Lung (tissue), 17 donors: ENCODE measurements at places on chromosomes 3 and 15. TPM values are rescaled to one million over a fixed set of nuclear protein-coding genes. Genes with fewer than 3 reads are reported as not detected.

GRCh38 chr3:60386306-60386705 lies 864.9 kb downstream of the FHIT start:
- DNase-seq: no peak

Gene RBSN
- polyA plus RNA-seq: 7.9 TPM

Gene RETNLB
- polyA plus RNA-seq: not detected

- DNase-seq: peak; percentile 63
Measured at GRCh38 chr3:123880998-123881561, 3.1 kb downstream of the MYLK start.

Gene THRB
- 2.6 TPM for polyA plus RNA-seq

Gene CA12
- 3.1 TPM for polyA plus RNA-seq

DNA sequence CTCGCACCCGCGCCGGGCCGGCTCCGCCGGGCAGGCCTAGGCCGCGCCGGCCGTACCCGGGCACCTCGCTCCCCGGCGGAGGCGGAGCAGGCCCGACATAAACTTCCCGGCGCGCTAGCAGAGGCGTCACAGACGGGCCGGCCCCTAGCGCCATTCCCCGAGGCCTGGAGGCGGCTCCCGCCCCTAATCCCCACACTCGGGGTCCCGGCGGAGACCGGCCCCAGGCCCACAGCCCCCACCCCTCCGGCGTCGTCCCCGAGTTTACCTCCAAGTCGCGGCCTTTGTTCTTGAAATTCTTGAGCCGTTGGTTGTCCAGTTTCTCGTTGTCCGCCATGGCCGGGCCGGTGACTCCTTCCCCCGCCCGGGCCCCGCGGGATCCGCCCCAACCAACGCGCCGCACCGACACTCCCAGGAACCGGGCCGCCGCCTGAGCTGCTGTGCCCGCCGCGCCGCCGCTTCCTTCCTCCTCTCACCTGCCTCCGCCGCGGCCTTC lies 376 bp downstream of the KPNA4 start:
- DNase-seq: peak; percentile 74

GRCh38 chr15:89648106-89649012 lies 6.9 kb downstream of the KIF7 start:
- peak; percentile 7 for DNase-seq

DNA sequence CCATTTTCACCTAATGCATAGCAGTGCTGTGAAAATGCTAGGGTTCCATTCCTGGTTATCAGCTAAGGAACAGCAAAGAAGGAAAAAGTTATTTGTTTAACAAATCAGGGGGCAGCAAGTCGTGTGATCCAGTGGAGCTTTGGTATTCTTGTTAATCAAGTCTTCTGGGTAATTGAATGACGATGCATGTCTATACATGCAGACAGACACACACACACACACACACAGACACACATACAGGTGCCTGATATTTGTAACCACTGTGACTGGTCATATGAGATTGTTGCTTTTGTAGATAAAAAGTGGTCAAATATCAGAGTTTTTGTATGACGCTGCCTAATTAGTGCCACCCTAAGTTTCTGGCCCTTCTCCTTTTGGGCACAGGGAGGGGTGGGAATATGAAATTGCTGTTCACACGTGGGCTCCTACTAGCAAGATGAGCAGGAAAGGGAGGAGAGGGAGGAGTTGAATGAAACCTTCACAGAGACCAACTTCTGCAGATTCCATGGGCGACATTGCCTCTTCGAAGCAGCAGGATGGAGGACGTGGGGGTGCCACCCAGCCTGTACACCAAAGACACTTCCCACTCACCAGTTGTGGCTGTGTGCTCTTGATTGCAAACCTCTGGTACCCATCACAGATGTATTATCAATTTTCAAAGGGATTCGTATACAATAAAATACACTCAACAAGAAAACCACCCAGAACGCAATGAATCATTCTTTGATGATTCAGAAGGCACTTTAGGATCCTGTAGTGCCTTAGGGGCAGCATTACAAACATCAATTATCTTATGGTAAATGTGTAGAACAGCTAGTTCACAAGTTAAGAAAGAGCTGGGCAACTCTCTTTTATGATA lies 281.9 kb upstream of the ICE2 start:
- no peak for DNase-seq

Gene CX3CR1
- 0.20 TPM for polyA plus RNA-seq

GRCh38 chr3:104359546-104359945 lies 1007.2 kb upstream of the ALCAM start:
- DNase-seq: no peak

Gene GOLGA6L24
- polyA plus RNA-seq: not detected

Gene FAM162A
- polyA plus RNA-seq: 40.1 TPM

DNA sequence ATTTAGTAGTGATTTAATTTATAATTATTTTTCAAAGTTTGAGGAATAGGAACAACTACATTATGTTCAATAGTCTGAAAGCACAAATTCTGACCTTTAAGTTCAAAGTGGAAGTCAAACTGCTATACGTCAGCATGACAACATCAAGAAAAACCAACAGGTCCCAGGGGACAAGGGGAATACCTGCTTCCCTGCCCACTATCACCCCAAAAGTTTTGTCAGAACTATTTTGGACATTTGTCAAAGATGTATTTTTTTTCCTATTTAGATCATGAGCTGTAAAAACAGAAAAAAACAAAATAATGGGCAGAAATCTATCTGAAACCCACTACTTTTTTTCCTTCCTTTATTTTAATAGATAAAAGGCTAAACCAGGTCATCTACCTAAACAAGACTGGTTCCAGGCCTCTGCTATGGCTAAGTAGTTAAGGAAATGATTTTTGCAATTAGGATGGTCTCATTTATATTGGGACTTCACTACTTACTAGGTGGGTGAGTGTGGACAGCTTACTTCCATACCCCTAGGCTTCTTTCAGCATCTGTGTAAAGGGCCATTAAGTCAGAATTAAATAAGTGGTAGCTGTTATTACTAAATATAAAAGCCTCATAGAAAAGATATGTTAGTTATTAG lies 746.3 kb downstream of the FHIT start:
- no peak for DNase-seq

DNA sequence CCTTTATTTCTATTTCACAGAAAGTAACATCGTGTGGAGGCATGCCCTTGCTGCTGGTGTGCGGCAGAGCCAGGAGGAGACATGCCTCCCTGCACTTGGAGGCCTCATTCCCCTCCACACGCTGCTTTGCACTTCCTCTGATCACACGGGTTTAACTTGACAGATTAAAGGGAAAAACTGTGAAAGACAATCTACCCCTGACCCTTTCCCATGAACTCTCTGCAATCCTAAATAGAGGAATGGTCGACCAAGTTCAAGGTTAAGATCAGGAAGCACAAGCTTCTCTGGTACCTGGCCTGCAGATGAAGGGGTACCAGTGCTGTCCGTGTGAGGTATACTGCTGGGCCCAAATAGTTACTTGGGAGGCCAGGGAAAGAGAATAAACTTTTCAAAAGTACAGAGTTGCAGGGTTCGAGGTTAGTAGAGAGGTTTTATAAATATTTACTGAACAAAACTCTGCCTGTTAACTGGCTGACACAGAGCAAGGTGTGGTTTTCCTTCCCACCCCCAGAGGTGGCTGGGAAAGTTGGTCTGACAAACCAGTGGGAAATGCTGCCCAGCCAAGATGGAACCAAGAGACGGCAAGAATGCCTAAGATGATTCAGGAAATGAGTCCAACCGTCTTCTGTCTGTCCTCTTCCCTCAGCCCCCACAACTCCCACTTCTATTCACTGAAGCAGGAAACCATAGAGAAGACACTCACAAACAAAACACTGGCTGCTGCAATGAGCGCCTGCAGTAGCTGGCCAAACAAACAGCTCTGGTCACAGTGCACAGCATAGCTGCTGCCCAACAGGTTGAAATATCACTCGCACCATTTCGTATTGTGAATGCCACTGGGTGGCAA lies 79.6 kb downstream of the IGF2BP2 start:
- DNase-seq: peak; percentile 28

Gene TUSC7
- polyA plus RNA-seq: not detected

DNA sequence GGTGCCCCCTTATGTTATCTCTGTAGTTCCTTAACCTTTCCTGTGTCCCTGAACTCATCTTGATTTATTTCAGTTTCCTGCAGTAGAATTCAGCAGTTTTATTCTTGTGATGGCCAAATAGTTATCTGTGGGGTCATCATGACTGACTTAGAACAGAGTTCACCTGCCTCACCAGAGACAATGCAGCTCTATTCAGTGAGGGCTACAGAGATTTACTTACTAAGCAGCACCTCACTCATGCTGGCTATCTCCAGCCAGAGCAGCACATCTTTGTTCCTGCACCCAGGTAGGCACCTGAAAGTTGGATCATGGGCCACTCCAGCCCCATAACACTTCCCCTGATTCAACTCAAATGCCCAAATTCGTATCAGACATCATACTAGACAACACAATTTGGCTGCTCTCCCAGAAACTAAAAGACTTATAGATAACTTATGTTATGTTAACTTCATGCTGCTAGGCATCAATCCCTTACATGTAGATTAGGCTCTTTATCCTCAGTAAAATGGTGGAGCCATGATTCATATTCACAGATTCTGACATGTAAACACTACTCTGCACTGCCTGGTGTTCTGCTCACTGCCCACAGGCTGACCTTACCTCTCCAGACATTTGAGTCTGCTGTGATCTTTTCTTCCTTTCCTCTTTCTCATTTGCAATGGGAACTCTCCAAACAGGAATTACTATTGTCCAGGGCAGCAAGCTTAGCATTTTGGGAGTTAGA lies 9.3 kb upstream of the GOLGB1 start:
- DNase-seq: no peak

- DNase-seq: no peak
Measured at GRCh38 chr3:17579289-17580031, 163.0 kb downstream of the TBC1D5 start.

Gene GALNT15
- polyA plus RNA-seq: 6.8 TPM

Gene IL5RA
- polyA plus RNA-seq: 1.1 TPM

Gene TNFAIP8L3
- 3.7 TPM for polyA plus RNA-seq

Gene OXTR
- 0.49 TPM for polyA plus RNA-seq

Gene TMEM39A
- polyA plus RNA-seq: 30.3 TPM

GRCh38 chr15:44308889-44309288 lies 20.4 kb downstream of the GOLM2 start:
- DNase-seq: no peak

DNA sequence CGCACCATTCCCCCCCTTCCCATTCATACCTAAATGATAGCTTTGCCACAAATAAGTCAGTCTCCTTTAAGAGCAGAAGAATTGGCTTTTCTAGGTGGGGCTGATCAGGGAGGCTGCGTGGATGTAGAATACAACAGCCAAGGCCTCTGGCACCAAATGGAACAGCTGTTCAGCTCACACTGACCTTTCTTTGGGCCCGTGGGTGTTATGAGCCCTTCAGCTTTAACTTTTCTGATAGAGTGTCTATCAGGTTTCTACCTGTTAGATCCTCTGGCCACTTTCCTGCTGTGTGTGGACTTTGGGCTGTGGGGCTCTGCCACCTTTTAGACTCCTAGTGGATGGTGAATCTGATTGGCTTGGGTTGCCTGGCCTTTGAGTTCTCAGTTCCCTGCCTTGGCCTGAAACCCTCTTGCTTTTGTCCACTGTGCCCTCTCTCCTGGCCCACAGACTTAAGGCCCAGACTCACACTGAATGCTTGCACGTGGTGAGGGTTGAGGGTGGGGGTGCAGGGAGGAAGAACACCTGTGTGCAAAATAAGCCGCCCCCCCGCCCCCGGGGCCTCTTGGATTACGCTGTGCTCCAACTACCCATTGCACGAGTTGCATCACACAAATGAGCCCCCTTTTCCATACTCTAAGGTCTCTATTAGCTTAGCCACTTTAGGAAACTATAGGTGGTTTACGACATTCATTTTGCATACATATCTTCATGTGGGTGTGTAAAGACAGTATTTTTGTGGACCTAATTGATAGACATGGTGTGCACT lies 1.3 kb upstream of the RFX7 start:
- peak; percentile 38 for DNase-seq

GRCh38 chr3:127307112-127307835 lies 19.4 kb upstream of the PRR20G start:
- DNase-seq: no peak
